ENCODE measurements at places on chromosomes 2 and 18.

- H3K27me3 ChIP-seq: no peaks in the 10 kb centered on the region
- no peak for DNase-seq
- no peak overlapping the region for H3K4me3 ChIP-seq
- H3K4me1 ChIP-seq: no peaks in the 10 kb centered on the region
These were observed 403.2 kb downstream of the THSD7B start for GRCh38 chr2:137168552-137168951.

DNA sequence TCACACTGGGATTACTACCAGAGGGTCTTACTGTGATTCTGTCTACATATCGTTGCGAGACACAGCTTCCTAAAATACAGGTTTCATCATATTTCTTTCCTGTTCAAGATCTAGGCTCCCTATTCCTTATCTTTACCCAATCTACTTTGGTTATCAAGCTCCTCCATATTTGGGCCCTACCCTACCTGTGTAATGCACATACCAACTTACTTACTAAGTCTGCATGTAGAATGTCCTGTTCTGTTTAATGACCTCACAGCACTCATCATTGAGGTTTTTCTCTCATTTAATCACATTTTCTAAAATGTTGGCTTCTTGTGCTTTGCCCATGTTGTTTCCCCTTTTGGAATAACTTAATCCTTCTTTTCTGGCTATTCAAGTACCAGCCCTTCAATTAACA, 551.1 kb downstream of the ZEB2 start:
- no peaks in the 10 kb centered on the region for H3K27me3 ChIP-seq
- H3K36me3 ChIP-seq: no peaks in the 10 kb centered on the region
- H3K4me1 ChIP-seq: no peaks in the 10 kb centered on the region
- no peak overlapping the region for H3K27ac ChIP-seq

DNA sequence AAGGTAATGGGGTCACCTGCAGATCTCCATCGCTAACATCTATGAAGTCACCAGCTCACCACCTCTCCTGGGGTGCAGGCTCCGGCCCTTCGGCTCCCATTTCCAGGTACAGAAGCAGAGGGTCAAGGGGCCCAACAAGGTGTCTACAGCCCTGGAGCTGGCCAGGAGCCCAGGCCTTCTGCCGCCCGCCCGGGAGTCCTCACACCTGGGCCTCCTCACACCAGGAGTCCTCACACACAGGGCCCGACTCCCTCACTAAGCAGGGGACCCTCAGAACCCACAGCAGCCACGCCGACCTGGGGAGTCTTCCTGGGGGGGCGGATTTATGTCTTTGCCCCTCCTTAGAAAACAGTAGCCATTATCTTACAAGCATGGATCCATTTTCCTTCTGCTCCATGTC, 43.4 kb upstream of the TPO start:
- no peak overlapping the region for H3K4me3 ChIP-seq
- no peak for DNase-seq
- H3K27me3 ChIP-seq: no peaks in the 10 kb centered on the region
- H3K27ac ChIP-seq: no peak overlapping the region
- H3K36me3 ChIP-seq: no peaks in the 10 kb centered on the region

DNA sequence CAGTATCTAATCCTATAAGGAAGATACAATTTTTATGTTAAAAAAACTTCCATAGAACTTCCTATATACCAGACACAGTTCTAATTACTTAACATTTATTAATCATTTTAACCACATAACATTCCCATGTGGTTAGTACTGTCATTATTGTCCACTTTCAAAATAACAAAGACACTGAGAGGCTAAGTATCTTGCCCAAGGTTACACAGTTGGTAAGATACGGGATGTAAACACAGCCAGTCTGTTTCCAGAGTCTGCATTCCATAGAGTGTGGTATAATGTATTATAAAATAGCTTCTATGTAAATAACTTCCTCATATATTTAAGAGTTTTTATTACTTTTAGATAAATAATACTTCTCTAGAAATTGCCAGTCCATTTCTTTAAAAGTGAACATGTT, 383.3 kb upstream of the ETAA1 start:
- no peak for DNase-seq
- H3K4me3 ChIP-seq: no peak overlapping the region
- H3K27me3 ChIP-seq: no peaks in the 10 kb centered on the region
- H3K36me3 ChIP-seq: no peaks in the 10 kb centered on the region

GRCh38 chr2:196170606-196171247, 651 bp downstream of the STK17B start:
- no peak for DNase-seq
- no peaks in the 10 kb centered on the region for H3K27me3 ChIP-seq
- H3K27ac ChIP-seq: peak overlapping the region; percentile 96
- H3K4me3 ChIP-seq: peak overlapping the region; percentile 96

DNA sequence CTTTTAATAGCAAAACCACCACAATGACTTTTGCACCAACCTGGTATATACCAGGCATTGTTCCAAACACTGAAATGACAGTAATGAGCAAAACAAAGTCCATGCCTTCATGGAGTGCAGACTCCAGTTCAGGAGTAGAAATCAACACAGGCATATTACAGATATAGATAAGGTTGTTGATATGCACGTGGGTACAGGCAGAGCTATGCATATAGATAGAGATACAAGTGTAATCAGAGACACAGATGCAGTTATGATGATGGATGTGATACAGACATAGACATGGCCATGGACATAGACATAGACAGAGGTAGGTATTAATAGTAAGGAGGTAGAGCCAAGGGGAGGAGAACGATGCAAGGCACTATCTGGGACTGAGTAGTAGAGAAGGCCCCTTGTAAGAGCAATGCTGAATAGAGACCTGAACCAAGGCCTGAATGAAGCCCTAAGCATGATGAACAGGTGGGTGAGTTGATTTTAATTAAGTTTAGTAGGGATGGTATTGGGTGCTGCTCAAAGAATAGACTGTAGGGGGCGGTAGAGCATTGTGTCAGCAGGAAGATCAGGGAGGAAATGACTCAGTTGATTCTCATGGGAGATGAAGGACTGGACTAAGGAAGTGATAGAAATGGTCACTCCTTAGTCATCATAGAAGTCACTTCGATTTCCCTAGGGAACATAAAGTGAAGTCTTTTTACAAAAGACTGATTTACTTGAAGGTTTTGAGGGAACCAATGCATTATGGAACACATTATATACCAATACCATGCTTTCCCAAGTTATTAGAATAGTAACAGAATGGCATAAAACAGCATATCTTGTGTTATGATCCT, 39.4 kb downstream of the CMPK2 start:
- peaks cover 12% of the 10 kb centered on the region for H3K4me1 ChIP-seq
- peak; percentile 54 for DNase-seq
- no peak overlapping the region for H3K27ac ChIP-seq
- H3K27me3 ChIP-seq: peaks cover 7% of the 10 kb centered on the region
- peaks cover 11% of the 10 kb centered on the region for H3K36me3 ChIP-seq

- no peak overlapping the region for H3K27ac ChIP-seq
- H3K36me3 ChIP-seq: peaks cover 3% of the 10 kb centered on the region
- DNase-seq: no peak
These were observed 5.8 kb upstream of the PEX13 start for GRCh38 chr2:61011678-61012077.

- peak overlapping the region; percentile 76 for H3K4me3 ChIP-seq
- peak overlapping the region; percentile 97 for H3K27ac ChIP-seq
- no peak for DNase-seq
- no peaks in the 10 kb centered on the region for H3K27me3 ChIP-seq
- H3K36me3 ChIP-seq: peaks cover 63% of the 10 kb centered on the region
- peaks cover 46% of the 10 kb centered on the region for H3K4me1 ChIP-seq
These were observed 23.3 kb downstream of the KLF7 start for GRCh38 chr2:207142461-207142860.

GRCh38 chr2:76826691-76827090, 695.5 kb downstream of the LRRTM4 start:
- no peak overlapping the region for H3K27ac ChIP-seq
- H3K36me3 ChIP-seq: no peaks in the 10 kb centered on the region
- no peaks in the 10 kb centered on the region for H3K4me1 ChIP-seq
- H3K4me3 ChIP-seq: no peak overlapping the region
- no peak for DNase-seq
- H3K27me3 ChIP-seq: no peaks in the 10 kb centered on the region

- no peak overlapping the region for H3K4me3 ChIP-seq
- no peak overlapping the region for H3K27ac ChIP-seq
- no peaks in the 10 kb centered on the region for H3K36me3 ChIP-seq
- H3K4me1 ChIP-seq: no peaks in the 10 kb centered on the region
- DNase-seq: no peak
These were observed 11.3 kb upstream of the DES start for GRCh38 chr2:219406861-219407230.

- H3K4me1 ChIP-seq: no peaks in the 10 kb centered on the region
- no peak for DNase-seq
These were observed 289.7 kb upstream of the PARD3B start for GRCh38 chr2:204255526-204255925.

GRCh38 chr18:55331301-55331700, 256.7 kb downstream of the TCF4 start:
- peaks cover 18% of the 10 kb centered on the region for H3K27me3 ChIP-seq
- H3K4me1 ChIP-seq: no peaks in the 10 kb centered on the region
- H3K4me3 ChIP-seq: no peak overlapping the region
- H3K36me3 ChIP-seq: no peaks in the 10 kb centered on the region
- H3K27ac ChIP-seq: no peak overlapping the region
- no peak for DNase-seq

DNA sequence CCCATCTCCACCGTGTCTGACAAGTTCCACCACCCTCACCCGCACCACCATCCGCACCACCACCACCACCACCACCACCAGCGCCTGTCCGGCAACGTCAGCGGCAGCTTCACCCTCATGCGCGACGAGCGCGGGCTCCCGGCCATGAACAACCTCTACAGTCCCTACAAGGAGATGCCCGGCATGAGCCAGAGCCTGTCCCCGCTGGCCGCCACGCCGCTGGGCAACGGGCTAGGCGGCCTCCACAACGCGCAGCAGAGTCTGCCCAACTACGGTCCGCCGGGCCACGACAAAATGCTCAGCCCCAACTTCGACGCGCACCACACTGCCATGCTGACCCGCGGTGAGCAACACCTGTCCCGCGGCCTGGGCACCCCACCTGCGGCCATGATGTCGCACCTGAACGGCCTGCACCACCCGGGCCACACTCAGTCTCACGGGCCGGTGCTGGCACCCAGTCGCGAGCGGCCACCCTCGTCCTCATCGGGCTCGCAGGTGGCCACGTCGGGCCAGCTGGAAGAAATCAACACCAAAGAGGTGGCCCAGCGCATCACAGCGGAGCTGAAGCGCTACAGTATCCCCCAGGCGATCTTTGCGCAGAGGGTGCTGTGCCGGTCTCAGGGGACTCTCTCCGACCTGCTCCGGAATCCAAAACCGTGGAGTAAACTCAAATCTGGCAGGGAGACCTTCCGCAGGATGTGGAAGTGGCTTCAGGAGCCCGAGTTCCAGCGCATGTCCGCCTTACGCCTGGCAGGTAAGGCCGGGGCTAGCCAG, 1.2 kb downstream of the ONECUT2 start:
- peaks cover 88% of the 10 kb centered on the region for H3K27me3 ChIP-seq
- H3K27ac ChIP-seq: peak overlapping the region; percentile 78
- H3K4me1 ChIP-seq: peaks cover 2% of the 10 kb centered on the region
- H3K36me3 ChIP-seq: peaks cover 3% of the 10 kb centered on the region
- peak overlapping the region; percentile 56 for H3K4me3 ChIP-seq

- H3K4me3 ChIP-seq: no peak overlapping the region
- peaks cover 46% of the 10 kb centered on the region for H3K36me3 ChIP-seq
- DNase-seq: no peak
- no peak overlapping the region for H3K27ac ChIP-seq
These were observed 31.3 kb downstream of the LANCL1 start for GRCh38 chr2:210445116-210445707.

DNA sequence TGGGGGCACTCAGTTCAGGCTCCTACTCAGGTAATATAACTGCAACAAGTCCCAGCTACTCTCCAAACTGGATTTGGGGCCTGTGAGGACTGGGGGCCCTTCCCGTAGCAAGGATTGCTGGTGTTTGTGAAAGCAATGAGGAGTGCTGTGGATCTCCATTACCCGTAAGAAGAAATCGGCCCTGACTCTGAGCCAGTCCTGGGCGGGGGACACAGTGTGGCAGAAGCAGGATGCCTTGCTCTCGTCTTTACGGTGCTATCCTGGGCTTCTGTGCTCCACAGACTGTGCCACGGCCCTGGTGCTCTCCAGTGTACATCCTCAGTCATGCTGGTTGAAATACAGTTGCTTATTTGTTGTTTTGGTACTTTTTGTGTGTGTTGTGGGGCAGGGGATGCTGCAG, 172.9 kb downstream of the NDUFA10 start:
- H3K27ac ChIP-seq: no peak overlapping the region
- H3K36me3 ChIP-seq: no peaks in the 10 kb centered on the region
- no peak for DNase-seq
- peaks cover 11% of the 10 kb centered on the region for H3K27me3 ChIP-seq

- H3K36me3 ChIP-seq: no peaks in the 10 kb centered on the region
- no peak overlapping the region for H3K27ac ChIP-seq
- no peak for DNase-seq
- no peak overlapping the region for H3K4me3 ChIP-seq
- no peaks in the 10 kb centered on the region for H3K27me3 ChIP-seq
- H3K4me1 ChIP-seq: no peaks in the 10 kb centered on the region
These were observed 423.7 kb upstream of the ZNF804A start for GRCh38 chr2:184174493-184175104.

GRCh38 chr2:23204685-23205242, 180.2 kb upstream of the KLHL29 start:
- H3K36me3 ChIP-seq: no peaks in the 10 kb centered on the region
- H3K27me3 ChIP-seq: no peaks in the 10 kb centered on the region
- DNase-seq: no peak
- no peak overlapping the region for H3K4me3 ChIP-seq
- no peaks in the 10 kb centered on the region for H3K4me1 ChIP-seq

GRCh38 chr2:44916291-44916690, 25.2 kb upstream of the SIX3 start:
- H3K4me1 ChIP-seq: no peaks in the 10 kb centered on the region
- DNase-seq: no peak

- DNase-seq: no peak
- H3K27ac ChIP-seq: no peak overlapping the region
- no peaks in the 10 kb centered on the region for H3K4me1 ChIP-seq
- H3K27me3 ChIP-seq: peaks cover 62% of the 10 kb centered on the region
- no peaks in the 10 kb centered on the region for H3K36me3 ChIP-seq
These were observed 10.7 kb upstream of the GBX2 start for GRCh38 chr2:236178890-236179235.

DNA sequence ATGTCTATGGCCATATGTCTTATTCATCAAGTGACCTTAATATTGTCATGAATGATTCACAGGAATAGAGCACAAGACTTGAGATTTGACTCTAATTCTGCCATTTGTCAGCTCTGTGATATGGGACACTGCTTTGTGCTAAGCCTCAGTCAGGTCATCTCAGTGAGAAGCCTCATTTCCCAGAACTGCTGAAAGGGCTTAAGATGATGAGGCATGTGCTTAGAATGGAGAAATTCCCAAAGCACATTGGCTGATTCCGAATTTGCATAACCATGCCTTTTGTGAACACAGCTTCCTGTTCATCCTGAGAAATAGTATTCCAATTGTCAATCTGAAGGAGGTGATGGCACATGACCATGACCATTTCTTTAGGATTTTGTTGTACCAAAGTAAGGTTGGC, 218.1 kb downstream of the ALK start:
- H3K4me1 ChIP-seq: no peaks in the 10 kb centered on the region
- DNase-seq: no peak
- H3K27ac ChIP-seq: no peak overlapping the region
- H3K4me3 ChIP-seq: no peak overlapping the region
- H3K36me3 ChIP-seq: no peaks in the 10 kb centered on the region
